ENCODE measurements at places on chromosomes 3 and 15.

GRCh38 chr3:185734725-185735096 is 90.1 kb downstream of the IGF2BP2 start:
- no peak for DNase-seq

DNA sequence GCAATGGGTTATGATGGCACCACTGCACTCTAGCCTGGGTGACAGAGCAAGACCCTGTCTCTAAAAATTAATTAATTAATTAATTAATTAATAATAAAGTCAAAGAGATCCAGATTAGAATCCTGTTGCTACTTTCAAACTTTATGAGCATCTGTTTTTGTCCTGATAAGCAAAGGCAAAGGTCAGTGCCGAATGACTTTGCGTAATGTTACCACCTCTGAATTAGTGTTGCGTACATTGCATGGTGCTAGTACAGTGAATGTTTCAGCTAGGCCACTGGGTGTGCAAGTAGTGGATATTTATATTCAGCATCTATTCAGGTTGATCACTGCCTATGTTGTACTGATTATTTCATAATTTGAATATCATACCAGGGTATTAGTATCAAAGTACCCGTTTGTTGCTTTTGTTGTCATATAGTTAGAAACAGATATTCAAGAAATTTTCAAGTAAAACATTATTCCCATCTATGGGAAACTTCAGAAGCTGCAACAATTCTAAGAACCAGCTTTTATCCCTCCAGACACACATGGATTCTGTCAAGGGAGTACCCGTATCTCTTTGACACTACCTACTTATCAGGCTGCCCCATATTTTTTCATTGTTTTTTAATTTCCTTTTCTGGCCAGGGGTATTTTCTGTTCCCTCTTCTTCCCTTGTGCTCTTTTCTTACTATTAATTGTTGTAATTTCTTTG is 127.1 kb upstream of the GRM7 start:
- DNase-seq = no peak

DNA sequence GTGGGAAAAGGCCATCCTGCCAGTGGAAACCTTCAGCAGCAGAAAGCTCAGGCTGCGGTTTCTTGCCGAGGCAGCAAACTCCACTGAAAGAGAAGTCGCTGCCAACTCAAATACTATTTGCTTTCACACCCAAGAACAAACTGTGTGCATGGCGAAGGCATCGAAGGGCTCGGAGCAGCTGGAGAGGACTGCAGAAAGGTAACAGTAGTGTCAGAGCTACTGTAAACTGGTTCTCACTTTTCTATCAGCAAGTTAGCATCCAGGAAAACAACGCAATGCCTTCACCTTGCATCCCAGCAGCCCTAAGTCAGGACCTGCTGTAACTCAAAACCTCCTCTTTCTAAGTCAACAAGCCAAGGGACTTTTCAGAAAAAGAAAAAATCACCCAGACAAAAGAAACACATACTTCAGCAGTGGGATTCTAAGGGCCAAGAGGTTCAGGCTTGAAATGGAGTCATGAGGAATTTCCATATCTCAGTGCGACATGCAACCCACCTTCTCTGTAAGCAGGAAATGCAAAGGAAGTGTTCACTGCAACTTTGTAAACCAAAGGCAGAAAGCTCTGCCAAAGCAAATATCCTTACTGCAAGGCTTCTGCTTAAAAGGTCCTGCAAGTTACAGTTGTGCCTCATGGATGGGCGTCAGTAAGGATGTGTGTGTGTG is 193.5 kb downstream of the FOXP1 start:
- peak; percentile 6 for DNase-seq

GRCh38 chr3:60949146-60949545 is 302.1 kb downstream of the FHIT start:
- no peak for DNase-seq

DNA sequence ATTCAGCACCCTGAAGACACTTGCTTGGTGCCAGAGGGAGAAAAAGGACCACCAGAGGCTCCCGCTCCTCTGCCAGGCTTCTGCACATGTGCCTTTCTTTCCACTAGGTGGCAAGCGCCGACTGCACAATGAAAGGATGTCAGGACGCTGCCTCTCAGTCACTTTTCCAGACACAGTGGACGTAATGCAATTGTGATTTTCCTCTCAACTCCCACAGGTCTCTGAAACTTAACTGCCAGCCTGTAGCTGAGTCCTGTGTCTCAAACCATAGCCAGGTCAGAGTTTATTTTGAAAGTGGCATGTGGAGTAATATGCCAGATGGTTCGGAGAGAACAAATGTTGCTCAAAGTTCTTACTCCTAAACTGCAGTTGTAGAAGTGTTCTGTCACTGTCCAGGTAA is 162.9 kb downstream of the ITPR1 start:
- DNase-seq = no peak

DNA sequence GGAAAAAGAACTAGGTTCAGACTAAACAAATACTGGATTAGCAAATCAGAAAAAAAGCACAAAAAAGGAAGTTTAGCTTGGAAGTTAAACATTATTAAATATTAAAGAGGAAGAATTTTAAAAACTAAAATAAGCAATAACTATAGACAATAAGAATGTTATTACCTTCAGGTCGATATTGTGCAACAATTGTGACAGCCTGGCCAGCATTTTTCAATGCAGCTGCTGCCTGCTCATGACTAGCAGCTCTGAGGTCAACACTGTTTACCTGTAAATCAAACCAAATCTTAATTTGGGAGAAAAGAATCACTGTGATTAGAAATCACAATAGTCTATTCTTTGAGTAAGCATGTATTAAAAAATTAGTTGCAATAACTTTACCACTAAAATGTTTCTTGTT is 75.1 kb upstream of the MELTF start:
- DNase-seq = no peak

- no peak for DNase-seq
Observed at GRCh38 chr15:50411870-50412269, 12.3 kb upstream of the USP8 start.

Measured in effector CD8-positive, alpha-beta T cell (primary cell).